ENCODE measurements at places on chromosomes 16 and 17.

DNA sequence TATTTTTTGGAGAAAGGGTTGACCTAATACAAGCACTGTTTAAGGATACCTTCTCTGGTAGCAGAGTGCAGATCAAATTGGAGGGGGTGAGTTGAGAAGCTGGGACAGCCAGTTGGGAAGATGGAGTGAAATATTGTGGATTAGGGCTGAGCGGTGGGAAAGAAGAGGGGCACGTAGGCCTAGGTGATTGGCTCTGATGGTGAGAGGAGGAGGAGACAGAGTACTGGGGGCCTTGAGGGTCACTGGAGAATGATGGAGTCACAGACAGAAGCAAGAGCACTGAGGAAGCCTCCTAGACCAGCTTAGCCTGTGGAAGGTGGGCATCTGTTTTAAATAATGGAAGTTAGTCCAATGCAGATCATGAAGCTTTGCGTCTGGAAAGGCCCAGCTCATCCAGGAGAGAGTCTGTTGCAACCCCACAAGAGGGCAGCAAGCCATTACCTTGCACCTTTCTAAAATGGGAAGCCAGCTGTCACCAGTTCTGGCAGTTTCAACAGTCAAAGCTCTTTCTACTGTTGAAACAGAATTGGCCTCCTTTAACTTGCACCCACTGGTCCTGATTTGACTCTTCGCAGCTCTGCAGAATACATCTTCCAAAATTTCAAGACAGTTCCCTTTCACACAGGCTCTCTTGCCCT is 11.8 kb downstream of the SLC9A5 start:
- DNase-seq: no peak

DNA sequence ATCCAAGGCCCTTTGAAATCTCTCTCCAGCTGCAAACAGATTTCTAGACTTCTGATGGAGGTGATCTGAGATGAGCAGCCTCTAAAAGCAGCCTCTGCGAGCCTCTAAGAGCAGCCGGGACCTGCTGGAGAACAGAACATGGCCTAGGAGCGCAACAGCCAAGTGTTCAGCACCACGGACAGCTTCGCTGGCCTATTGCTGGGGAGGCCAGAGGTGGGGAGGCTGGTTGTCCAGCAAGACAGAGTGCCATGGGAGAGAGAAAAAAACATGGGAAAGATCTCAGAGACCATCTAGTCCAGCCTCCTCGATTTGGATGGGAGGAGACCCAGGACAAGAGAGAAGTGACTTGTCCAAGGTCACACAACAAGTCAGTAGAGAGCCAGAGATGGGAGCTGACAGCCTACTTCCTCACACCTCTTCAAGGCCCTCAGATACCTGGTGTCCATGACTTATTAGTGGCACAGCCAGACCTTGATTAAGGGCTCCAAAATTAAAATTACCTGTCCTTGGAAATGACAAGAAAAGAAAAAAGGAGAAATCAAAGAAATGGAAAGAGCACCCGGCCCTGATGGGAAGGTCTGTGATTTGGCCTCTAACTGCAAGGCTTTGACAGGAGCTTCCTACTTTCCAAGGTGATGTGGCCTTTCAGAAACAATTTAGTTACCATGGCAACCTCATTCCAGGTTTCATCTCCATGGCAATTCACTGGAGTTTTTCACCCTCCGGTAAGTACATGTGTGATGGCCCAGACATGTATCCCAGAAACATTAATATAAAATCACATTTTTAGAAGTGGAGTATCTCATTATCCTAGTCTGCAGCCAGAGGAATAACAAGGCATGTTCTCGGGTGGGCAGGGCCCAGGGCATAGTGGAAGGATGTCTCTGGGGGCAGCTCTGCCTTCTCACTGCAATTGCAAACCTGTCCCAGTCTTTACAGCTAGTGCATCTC is 14.5 kb downstream of the RPRML start:
- DNase-seq: no peak

DNA sequence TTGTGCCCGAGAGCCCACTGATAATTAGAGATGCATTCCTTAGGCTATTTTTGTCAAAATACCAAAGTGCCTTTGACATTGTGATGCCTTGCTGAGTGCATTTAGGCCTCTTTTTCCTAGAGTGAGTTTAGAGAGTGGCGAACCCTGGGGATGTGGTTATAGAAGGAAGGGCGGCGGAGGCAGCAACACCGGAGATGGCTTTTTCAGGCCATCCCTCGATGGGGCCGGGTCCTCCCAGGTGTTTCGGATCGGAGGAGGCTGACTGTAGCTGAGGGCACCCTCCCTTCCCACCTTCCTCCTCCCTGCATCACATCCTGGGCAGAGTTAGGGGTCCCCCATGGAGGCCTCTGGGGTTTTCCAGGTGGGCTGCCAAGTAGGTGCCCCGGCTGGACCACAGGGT is 6.6 kb upstream of the SNAI3 start:
- DNase-seq: no peak

DNA sequence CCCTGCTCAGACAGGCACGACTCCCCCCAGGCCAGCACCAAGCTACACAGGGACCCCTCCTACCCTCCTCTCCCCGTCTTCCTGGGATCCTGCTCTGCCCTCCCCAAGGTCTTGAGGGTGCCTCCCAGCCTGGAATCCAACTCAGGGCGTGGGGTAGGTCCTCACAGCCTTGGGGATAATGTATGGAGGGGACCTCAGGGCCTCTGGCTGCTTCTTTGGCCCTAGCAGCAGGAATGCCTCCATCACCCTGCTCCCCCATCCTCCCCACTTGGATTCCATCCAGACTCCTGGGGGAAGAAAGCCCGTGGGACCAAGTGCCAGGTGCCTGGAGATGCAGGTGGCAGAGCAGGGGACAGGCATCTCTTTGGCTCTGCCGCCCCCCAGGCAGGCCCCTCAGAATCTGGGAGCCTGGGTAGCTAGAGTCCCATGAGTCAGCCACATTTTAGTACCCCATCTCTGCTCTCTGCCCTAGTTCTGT is 10.7 kb upstream of the STAC2 start:
- no peak for DNase-seq

- peak; percentile 8 for DNase-seq
These were observed 118.5 kb downstream of the C16orf78 start for GRCh38 chr16:49491771-49492761.

- DNase-seq: no peak
These were observed 188.2 kb downstream of the SPECC1 start for GRCh38 chr17:20197272-20197926.

DNA sequence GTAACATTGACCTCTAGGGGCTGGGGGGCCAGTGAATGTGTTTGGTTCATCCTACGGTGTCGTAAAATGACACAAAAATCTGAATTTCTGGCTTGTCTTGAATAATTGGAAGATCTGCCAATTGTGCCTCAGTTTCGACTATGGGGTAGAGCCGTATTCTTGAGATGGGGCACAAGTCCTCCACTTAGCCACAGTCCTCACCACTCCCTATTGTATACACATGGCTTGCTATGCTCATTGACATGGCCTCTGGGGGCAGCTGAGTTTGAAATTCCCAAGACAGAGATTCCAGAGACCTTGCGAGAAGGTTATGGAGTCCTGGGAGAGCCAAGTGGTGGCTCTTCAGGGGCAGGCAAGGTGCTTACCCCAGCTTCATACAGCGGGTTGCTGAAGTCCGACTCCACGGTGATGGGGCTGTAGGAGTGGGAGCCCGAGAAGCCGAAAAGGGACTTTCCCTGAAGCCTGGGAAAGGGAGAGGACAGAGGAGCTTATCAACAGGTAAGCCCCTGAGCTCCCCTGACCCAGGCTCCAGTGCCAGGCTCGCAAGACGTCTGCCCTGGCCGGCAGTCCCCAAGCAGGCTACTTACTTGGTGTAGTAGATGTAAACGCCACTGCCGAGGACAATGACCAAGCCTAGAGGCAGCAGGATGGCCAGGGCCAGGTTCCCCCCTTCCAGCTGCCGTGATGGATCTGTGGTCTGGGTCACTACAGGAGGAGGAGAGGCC is 9.0 kb upstream of the CDIPT start:
- no peak for DNase-seq

DNA sequence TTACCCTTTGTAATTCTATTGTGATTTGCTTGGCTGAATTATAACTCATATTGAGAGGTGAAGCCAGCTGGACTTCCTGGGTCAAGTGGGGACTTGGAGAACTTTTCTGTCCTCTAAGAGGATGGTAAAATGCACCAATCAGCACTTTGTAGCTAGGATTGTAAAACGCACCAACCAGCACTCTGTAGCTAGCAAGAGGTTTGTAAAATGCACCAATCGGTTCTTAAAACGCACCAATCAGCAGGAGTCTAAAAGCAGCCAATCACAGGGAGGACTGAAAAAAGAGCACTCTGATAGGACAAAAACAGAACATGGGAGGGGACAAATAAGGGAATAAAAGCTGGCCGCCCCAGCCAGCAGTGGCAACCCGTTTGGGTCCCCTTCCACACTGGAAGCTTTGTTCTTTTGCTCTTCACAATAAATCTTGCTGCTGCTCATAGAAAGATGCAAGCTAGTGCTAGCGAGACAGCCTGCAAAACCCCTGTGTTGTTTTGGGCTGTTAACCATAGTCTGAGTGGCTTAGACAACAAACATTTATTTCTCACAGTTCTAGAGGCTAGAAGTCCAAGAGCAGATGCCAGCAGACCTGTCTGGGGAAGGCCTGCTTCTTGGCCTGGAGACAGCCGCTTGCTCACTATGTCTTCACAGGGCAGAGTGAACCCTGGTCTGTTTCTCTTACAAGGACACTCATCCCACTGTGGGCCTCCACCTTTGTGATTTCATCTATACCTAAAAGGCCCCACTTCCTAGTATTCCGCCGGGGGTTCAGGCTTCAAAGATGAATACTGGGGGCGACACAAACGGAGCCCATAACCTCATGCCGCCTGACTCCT is 39.0 kb upstream of the CRISPLD2 start:
- no peak for DNase-seq

- no peak for DNase-seq
These were observed 51.3 kb upstream of the IRX6 start for GRCh38 chr16:55272744-55273143.

GRCh38 chr17:44084921-44085320 is 14.4 kb downstream of the G6PC3 start:
- DNase-seq: no peak

DNA sequence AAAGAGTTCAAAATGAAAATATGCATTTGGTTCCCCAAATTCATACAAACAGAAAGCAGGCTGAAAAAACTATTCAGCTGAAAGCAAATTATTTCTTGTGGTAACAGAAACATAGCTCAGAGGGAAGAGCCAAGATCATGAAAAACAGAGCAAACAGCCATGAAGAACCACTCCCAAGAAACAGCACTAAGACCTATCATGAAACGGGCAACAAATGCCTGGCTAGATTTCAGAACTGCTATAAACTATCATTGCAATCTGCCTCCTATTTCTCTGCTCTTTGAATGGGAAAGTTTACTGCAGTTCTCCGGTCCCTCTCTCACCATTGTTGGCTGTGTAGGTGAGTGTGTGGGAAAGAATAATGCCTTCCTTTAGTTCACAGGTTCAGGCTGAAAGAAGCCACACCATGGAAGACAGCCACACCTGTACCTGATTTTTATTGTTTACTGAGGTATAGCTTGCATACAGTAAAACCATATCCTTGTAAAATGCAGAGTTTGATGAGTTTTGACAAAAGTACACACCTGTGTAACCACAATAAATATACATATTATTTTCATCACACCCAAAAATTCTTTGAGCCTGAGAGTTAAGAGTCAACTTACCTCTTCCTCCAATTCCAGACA is 48.2 kb downstream of the CEP112 start:
- DNase-seq: no peak

DNA sequence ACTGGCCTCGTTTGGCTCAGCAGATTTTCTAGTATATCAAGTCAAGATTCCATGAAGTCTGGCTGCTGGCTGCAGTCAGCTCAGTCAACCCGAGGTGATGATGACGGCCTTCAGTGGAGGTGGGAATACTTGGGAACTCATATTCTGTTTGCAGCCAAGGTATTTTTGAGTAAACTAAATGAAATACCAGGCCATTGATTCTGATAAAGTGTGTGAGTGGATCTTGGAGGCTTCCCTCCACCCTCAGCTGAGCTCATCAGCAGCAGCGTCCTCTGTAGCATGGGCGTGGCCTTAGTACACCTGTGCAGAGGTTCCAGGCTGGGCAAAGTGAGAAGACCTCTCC is 22.0 kb upstream of the TACO1 start:
- DNase-seq: no peak

DNA sequence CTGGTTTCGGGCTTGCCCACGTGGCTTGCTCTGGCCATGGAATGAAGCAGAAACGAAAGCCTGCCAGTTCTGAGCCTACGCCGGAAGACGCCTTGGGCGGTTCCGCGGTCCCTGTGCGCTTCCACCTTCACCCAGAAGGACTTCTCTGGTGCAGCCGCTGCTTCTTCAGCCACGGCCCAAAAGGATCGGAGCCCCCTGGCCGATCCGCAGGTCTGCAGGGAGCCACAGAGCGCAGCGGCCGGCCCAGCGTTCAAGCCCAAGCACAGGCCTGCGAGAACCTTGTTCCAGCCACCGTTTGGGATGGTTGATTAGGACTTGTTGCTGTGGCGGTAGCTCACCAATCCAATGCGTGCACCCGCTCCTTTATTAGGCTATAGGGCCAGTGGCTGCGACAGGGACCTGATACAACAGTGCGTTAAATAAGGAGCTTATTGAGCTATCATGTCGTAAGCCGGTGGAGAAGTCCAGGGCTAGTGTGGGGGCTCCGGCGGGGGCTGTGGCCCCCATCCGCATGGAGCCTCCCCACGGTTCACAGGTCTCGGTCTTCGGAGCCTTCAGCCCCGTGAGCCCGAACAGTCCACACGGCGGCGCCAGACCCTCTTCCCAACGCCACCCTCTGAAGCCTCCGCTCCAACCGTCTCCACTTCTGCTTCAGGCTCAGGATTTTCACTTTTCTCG is 10.2 kb upstream of the MPP2 start:
- DNase-seq: no peak

DNA sequence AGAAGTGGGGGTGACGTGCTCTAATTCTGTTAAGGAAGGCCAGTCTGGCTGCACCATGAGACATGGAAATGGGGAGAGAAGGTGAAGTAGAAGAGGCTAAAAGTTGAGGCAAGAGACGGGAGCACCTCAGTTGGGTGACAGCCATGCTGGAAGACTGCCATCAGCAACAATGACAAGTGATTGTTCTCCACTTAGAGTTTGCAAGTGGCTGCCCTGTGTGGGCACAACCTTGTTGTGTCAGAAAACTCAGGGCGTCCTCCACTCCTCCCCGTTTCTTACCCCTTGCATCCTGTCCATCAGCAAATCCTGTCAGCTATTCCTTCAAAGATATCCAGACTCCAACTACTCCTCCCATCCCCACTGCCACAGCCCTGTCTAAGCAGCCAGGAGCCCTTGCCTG is 17.6 kb downstream of the CES1 start:
- DNase-seq: no peak

DNA sequence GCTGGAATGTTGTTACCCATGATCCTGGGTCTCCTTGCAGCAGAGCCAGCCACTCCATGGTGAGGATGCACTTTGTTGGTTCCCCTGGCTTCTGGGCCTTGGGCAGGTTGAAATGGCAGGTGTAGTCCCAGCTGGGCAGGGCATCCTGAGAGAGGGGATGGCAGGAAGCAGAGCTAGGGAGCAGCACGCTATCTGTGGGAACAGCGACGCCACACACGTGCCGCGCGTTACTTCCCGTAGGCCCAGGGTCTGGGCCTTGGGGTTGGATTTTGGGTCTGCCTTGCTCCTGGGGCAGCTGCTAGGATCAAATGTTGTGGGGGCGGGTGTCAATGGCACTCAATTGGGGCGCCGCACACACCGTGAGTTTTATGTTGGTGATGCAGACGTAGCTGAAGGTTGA is 368.0 kb downstream of the CPPED1 start:
- peak; percentile 45 for DNase-seq
